SJSA1 (cell line): ENCODE measurements at places on chromosomes 7 and 10. TPM values are rescaled to one million over a fixed set of nuclear protein-coding genes. Genes with fewer than 3 reads are reported as not detected.

TIMM23 gene
- 163 and 170 TPM in 2 replicates for total RNA-seq

GRCh38 chr7:157375410-157375809 is 38.6 kb downstream of the DNAJB6 start:
- no peak for DNase-seq

GRCh38 chr10:14009371-14010100 is 321.2 kb downstream of the FRMD4A start:
- DNase-seq, result peak; percentile 79

TMEM254 gene
- 0.25 and 9.0 TPM in 2 replicates for total RNA-seq

SPDYE3 gene
- total RNA-seq, result not detected in 2 replicates

DNA sequence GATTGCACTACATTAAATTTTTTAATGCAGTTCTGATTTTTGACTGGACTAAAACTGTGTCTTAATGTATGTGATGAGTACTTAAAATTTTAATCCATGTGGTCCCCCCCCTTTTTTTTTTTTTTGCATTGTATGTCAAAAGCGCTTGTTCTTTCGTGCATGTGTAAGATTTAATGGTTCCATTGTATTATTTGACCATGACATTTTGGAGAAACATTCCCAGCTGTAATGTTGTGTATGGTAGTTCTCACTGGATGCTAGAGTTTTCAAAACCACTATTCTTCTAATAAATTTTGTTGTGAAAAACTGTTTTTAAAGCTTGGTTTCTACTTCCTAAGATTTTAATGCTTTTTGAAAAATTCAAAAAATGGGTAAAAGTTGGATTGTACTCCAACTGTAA is 132.0 kb downstream of the LCOR start:
- DNase-seq, result no peak
